ENCODE measurements at places on chromosomes 1 and 21.

DNA sequence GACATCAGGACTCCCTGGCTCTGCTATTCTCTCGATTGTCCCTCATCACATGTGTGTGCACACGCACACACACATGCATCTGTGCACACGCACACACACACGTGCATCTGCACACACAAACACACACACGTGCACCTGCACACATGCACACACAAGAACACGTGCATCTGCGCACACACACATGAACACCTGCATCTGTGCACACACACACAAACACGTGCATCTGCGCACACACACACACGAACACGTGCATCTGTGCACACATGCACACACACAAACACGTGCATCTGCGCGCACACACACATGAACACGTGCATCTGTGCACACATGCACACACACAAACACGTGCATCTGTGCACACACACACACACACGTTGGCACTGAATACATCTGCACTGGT is 14.7 kb downstream of the S100A7A start:
- DNase-seq, result no peak

- peak; percentile 45 for DNase-seq
Measured at GRCh38 chr1:201681375-201681774, 142.4 kb downstream of the NAV1 start.

DNA sequence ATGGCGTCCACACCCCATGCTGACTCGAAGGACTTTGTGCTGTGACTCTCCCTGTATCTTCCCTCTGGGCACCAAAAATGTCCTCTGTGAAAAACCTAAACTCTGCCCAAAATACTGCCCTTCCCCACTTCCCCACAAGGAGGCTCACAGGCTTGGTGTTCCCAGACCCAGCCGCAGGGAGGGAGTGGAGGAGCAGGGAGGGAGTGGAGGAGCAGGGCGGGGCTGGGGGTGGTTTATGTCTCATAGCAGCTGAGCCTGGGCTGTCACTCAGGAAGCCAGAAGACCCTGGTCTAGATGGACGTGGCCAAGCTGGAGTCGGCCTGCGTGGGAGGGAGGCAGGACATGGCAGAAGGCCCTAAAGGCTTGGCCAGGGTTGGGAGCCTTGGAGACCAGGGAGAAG is 461.7 kb downstream of the PTPRU start:
- peak; percentile 80 for DNase-seq

- DNase-seq, result no peak
Measured at GRCh38 chr1:53069265-53069662, 7.3 kb downstream of the PODN start.

DNA sequence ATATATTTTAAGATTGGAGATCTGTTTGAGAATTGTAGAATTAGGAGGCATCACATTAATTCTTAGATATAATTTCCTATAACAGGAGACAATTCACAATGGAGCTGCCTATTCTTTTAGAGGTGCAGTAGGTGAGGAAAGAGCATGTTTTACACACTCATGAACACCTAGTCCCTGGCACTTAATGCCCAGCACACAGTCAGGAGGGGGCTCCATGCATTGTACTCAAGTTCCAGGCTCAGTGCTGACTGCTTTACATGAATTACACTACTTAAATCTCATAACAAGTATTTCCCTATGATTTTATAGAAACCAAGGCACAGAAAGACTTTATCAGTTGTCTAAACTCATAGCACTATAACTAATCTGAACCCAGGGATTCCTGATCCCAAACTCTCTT is 360 bp upstream of the GBP3 start:
- DNase-seq, result no peak

DNA sequence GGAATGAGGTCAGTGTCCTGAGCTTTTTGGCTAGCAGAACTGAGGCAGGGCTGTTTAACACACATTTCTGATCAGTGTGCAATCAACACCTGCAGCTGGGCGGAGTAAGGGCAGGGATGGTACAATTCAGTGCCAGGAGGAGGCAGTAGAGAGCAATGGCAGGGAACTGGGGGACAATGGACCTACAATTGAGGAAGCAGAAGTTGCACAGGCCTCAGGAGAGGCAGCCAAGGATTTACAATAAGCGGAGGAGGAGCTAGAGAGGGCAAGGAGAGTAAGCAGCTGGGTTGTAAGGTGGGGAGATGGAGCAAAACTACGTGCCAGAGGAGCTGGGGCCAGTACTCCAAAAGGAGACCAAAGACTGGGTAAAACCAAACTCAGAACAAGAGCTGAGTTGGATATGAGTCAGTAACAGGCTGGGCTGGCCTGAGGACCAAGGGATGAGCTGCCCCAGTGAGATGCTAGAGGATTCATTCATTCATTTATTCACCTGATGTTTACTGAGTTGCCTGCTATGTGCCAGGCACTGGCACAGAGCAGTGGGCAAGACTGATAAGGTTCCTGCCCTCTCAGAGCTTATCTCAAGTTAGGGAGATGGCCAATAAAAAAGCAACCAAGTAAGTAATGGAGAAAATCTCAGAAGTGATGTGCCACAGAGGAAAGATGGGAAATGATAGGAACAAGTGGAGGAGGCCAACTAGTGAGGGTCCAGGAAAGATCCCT is 10.4 kb upstream of the GALE start:
- DNase-seq, result no peak

GRCh38 chr1:189596197-189596596 is 881.5 kb downstream of the BRINP3 start:
- no peak for DNase-seq

GRCh38 chr1:202036595-202037387 is 26.4 kb downstream of the ELF3 start:
- DNase-seq, result no peak

DNA sequence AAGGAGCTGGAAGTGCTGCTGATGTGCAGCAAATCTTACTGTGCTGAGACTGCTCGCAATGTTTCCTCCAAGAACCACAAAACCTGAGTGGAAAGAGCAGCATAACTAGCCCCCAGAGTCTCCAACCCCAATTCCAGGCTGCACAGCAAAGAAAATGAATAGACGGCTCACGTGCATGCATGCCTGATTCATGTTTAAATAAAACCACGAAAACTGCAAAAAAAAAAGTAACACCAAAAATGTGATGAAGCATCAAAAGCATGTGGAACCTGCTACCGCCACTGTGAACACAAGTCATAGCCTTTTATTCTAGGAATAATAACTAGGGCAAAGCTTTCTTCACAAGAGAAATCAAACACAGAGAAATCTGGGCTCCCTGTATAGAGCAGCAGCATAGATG is 9.6 kb upstream of the TRNP1 start:
- no peak for DNase-seq

DNA sequence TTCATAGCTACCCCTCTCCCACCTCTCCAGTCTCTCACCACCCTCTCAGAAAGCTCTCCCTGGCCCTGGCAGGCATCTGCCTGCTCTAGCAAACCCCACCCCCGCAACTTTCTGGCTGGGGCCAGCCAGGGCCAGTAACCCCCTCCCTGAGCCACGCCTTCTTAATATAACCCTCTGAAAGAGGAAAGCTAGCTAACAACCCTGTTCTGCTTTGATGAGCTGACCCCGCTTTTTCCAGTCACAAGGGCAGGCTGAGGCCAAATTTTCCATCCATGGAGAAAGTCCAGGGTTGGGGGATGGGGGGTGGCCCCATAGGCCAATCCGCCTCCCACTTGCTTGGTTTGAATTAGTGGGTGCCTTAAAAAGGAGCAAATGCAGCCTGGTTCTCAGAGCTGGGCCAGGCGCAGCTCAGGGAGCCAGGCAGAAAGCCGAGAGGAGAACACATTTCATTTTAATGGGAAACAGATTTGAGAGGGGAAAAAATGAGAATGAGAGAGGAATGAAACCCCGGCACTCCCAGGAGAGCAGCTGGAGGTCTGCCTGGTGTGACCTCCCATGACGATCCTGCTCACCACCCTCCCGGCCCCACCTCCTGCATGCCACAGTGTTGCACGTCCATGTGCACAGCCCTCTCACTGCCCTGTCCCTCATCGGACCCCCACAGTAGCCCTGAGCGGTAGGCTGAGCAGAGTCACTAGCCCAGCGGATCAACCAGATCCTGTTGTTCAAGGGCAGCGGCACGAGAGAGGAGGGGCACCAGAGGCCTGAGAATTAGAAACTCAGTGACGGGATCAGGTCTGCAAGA is 62.3 kb downstream of the OPTC start:
- DNase-seq, result no peak

GRCh38 chr1:224199679-224200078 is 16.6 kb downstream of the DEGS1 start:
- DNase-seq, result no peak

- DNase-seq, result no peak
Measured at GRCh38 chr1:199015799-199016198, 377.0 kb downstream of the PTPRC start.

DNA sequence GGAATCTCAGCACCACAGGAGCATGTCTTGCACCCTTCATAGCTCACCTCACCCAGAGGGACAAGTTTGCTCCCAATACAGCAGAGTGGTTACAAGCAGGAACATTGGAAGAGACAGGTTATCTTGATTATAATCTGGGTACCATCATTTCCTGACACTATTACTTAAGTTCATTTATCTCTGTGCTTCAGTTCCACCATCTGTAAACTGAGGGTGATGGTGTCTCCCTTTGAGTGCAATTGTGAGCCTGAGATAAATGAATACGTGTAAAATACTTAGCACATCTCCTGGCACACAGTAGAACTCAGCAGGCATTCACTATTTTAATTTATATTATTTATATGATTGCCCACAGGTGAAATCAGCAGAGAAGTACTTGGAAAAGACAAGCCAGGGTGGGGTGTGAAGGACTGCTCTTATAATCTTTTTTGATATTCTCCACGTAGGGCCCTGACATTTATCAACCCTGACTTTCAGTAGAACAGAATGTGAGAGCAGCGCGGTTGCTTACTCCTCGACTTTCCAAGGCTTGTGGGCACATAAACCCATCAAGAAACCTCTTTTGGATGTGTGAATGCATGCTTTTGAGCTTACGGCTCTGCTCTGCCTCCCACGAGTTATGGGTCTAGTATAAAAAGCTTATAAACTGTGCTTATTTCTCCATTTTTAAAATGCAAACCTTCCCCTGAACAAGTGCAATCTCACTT is 34.9 kb downstream of the DUSP10 start:
- no peak for DNase-seq

- DNase-seq, result no peak
Measured at GRCh38 chr1:74266001-74266400, 30.8 kb downstream of the TNNI3K start.

DNA sequence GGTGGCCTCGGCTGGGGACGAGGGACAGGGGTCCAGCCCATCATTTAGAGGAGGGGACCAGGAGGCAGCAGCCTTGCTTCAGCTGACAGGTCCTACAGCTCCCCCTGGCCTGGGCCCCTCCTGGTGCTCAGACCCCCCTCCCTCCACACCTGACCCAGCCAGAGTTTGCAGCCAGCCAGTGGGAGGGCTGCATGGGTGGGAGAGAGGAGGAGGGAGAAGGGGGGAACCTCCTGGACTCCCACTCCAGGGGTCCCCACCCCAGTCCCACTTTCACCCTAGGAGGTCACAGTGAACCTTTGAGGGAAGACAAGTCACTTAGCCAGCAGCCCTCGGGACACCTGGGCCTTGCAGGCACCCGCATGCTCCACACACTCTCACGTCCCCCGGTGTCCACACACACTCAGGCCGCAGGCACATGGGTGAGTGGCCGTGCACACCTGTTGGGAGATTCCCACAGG is 108.9 kb upstream of the ZBTB40 start:
- no peak for DNase-seq

- no peak for DNase-seq
Measured at GRCh38 chr1:245972476-245972875, 534.6 kb downstream of the SMYD3 start.

DNA sequence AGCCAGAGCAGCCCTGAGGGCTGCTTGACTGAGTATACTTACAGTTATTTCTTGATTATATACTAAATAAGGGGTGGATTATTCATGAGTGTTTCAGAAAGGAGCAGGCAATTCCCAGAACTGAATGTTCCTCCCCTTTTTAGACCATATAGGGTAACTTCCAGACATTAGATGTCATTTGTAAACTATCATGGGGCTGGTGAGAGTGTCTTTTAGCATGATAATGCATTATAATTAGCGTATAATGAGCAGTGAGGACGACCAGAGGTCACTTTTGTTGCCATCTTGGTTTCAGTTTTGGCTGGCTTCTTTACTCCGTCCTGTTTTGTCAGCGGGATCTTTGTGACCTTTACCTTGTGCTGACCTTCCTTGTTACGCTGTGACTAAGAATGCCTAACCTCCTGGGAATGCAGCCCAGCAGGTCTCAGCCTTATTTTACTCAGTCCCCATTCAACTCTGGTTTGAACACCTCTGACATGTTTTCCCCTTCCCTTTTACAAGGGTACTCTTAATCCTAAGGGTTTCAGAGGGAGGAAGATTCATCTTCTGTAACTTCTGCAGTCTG is 16.2 kb downstream of the KCTD3 start:
- no peak for DNase-seq

DNA sequence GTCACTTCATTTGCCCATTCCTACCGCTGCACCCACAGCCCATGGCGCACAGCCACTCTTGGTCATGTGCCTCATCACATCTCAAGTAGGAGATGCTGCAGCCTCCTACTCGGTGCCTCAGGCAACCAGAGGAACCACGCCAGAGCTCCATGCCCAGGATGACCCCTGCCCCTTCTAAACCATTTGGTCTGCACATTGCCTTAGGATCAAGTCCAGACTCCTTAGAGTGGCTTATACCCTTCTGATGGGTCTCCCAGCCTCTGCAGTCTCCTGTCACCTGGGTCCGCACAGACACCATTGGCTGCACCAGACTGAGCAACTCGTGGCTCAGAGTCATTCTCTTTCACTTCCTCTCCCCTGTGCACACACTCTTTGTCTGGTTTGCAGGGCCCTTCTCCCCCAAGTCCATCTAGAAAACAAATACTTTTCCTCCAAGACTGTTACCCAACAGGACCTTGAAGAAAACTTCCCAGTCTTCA is 2.2 kb upstream of the ADORA3 start:
- no peak for DNase-seq

DNA sequence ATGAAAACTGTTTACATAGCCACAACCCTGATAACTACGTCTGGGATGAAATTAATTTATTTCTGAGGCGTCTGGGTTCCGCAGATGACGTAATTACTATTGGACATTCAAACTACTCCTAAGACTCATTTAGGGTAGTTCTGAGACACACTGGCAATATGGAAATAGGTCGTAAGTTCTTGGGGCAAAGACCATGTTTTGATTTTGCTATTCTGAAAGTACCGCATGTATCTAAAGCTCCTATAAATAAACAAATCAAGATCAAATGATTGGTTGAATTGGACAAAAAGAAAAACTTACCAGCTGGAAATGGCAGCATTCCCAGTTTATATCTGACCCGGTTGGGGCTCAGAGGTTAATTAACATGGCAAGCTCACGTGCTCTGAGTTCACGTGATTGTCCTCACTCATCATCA is 74.3 kb downstream of the DHRS3 start:
- DNase-seq, result no peak

GRCh38 chr1:237058470-237058869 is 16.5 kb downstream of the RYR2 start:
- no peak for DNase-seq

GRCh38 chr1:36537991-36538390 is 55.3 kb upstream of the CSF3R start:
- no peak for DNase-seq

GRCh38 chr21:41750051-41750450 is 16.8 kb downstream of the RIPK4 start:
- DNase-seq, result no peak

Data from NCI-H524 (cell line).